ENCODE measurements at places on chromosomes 5 and 9. TPM values are rescaled to one million over a fixed set of nuclear protein-coding genes. Genes with fewer than 3 reads are reported as not detected.

Gene PJA2
- total RNA-seq, result 60.8 TPM

Gene SHOC1
- not detected for total RNA-seq

Gene PFN3
- not detected for total RNA-seq

Gene FYB1
- total RNA-seq, result not detected

GRCh38 chr9:96135076-96135752, 166.8 kb downstream of the HSD17B3 start:
- DNase-seq, result no peak

DNA sequence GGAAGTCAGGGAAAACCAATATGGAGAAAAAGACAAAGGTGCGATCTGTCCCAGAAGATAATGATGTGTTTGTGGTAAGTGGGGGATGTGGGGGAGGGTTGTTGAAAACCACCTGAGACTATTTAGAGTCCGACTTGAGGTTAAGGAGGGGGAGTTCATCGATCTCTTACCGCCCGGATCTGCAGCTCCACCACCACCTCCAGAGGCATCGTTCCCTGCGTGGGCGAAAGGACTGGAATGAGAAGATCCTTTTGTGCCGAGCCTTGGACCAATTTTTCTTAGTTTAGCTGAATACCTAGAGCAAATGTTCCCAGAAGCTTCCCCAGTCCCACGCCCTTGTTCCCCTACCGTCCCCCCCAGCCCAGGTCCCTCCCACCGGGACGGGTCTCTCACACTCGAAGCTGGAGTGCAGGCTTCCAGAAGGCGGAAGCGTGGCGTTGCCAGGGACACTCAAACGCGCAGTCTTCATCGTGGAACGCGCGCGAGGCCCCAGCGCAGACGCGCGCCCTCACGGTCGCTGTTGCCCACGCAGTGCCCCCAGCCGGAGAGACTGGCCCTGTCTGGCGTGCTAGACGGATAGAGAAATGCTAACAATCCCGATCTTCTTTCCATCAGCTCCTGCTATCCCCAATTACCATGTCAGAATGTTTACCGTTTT, at the start of gene SPATA6L:
Gene SPATA6L, minus strand, starts transcription at position 439 of the 658 bp plus-strand sequence. Its CDS starts 230 bp downstream, at position 209.
- no peak for DNase-seq

DNA sequence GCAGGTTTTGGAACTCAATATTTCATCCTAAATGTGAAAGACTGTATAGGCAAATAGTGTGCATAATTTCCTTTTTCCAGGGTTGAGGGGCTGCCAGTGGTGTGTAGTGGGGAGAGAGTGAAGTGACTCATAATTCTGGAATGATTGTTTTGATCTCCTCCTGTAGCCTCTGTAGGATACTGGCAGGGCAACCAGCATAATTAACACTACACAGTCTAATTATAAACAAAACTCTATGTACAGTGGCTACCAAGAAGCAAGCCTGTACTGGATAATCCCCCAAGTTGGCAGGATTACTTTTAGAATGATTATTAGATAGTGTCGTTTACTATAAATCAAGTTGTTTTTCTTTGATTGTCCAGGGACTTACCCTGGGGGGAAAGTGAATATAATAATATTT, 32.2 kb downstream of the LNPEP start:
- DNase-seq, result no peak

- DNase-seq, result no peak
Observed at GRCh38 chr9:127422133-127422782, 1.9 kb upstream of the ZNF79 start.

- DNase-seq, result no peak
Observed at GRCh38 chr5:141547488-141547887, 58.6 kb downstream of the PCDHGC5 start.

DNA sequence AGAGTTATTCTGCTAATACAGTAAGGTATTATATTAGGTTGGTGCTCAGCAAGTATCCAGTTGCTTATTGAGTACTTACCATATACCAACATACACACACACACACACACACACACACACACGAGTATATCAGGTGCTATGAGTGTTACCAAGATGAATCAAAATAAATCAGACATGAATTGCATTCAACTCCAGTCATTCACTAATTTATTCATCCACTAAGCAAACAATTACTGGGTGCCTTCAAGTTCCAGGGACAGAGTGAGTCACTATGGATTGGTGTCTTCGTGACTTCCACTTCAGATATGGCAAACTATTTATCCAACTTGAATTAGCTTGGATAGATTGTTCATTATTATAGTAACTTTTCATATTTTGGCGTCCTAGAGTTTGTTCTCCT, 140.7 kb upstream of the SLC44A1 start:
- no peak for DNase-seq

Measured in glomerular endothelial cell (primary cell).